ENCODE measurements at places on chromosomes 5 and 9.
A peak's percentile ranks its signal among the peaks of the same experiment; 100 is the strongest.

DNA sequence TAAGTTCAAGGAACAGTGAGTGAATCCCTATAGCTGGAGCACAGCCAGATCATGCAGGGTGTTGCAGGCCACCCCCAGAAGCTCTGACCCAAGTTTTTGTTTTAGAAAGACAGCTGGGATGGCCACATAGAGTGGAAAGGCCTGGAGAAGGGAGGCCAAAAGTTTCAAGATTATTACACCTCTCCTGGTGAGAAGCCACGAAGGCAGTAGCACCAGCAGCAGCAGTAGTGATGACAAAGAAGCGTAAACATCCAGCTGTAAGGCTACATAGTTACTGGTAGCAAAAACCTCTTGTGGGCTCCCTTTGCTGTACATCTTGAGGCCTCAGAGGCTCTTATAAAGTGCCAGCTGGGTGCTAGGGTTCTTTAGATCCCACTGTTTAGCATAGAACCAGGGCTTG, 11.8 kb downstream of the ADAMTSL1 start:
- no peak for DNase-seq

DNA sequence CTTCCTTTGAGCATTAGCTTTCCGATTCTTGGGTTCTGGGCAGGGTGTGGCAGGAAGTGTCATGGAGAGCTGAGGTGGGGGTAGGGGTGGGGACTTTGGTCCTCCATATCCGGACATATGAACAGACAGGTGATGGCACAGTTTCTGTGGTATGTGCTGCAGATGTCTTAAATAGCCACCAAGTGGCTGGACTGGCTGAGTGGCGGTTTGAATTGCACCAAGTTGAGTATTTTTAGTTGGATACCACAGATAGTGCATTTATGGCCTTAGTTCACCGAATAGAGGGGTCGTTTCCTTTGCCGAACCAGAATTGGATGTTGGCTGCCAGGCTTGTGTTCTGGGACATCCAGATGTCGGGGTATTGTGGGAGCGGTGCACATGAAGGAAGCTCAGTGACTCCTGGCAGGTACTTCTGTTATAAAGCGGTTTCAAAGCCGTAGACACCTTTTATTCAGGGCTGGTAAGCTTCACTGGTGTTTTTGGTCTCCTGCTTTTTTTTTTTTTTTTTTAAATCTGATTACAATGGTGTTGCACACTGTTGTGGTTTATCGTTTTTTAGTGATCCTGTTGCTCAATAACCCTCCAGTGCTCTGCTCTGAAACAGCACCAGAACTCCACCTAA, 15.1 kb upstream of the TNFAIP8 start:
- DNase-seq, result no peak

GRCh38 chr5:81802625-81803024, 51.7 kb upstream of the SSBP2 start:
- DNase-seq, result no peak

DNA sequence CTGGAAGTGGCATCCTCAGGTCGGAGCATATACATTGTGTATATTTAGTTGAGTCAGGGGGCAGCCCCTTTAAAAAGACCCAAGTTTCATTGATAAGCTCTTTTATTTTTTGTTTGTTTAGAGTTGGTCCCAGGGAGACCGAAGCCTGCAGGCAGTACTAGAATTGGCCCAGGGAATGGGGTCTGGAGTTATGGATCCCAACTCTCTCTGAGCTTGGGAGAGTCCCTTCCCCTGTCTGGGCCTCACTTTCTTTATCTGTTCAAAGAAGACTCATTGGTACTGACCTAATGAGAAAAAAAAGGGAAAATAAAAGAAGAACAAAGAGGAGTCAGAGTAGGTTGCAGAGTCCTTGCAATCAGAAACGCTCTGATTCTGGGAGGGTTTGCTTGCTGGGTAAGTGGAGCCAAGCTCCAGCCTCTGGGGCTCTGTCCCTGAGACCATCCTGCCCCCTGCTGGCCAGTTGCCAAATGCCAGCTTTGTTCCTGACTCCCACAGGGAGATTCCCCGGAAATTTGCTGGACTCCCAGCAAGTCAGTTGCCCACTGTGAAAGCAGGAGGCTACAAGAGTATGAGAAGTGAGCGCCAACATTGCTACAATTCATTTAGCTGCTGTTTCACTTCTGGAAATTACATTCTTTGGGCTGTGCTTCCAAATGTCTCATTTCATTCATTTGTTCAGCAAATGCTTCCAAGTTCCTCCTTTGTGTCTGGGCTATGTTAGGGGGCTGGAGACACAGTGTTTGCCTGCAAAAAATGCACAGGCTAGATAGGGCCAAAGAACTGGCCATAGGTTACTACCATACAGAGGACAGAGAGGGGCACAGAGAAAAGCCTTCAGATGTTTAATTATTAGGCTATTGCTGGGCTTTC, 156.2 kb downstream of the MELK start:
- DNase-seq, result peak; percentile 21

GRCh38 chr5:166713295-166713694, 1578.2 kb upstream of the WWC1 start:
- DNase-seq, result no peak

- no peak for DNase-seq
These were observed 327.8 kb downstream of the ENC1 start for GRCh38 chr5:74312746-74313145.

DNA sequence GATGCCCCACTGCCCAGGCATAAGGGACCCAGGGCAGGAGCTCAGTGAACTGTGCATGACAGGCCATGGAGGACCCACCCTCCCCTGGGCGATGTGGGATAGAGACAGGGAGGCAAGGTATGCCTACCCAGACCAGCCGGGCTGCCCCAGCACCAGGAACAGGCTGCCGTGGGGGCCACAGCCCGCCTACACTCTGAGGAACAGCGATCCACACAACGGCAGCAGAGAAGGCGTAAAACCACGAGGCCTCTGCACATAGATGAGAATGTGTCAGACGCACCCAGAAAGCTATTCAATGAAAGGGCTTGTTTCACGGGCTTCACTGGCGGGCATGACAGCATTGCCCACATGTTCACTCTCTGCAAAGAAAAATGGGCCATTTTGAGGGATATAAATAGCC, 49.5 kb downstream of the SEMA4D start:
- DNase-seq, result no peak

DNA sequence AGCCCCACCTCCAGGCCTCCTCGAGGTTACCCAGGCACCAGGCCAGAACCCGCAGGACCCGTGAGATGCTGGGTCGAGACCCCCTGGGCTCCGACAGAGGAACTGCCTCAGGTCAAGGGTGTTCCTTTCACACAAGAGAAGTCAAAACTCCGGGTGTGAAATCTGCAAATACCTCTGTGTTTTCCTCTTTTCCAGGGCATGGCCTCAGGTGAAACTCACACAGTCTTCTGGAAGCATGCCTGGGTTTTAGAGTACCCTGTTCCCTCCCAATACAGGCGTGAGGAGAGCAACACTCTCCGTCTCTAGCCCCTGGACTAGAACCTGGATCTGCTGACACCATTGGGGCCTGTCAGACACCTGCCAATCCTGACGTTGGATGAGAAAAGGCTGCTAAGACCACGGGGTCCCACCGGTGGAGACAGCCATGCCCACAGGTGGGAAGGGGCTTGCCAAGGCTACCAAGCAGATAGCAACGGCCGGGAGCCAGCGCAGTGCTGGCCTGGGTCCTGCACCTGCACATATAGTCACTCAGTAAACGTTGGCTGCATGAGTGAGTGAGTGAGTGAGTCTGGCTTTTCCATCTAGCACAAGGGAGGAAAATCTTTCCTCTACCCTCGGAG, 182.0 kb upstream of the PPP1R26 start:
- DNase-seq, result no peak
